Hypothalamus (tissue), 51 donors: ENCODE measurements at places on chromosomes 13 and 19.

- DNase-seq, result no peak
Measured at GRCh38 chr13:27592865-27593264, 27.5 kb downstream of the LNX2 start.

DNA sequence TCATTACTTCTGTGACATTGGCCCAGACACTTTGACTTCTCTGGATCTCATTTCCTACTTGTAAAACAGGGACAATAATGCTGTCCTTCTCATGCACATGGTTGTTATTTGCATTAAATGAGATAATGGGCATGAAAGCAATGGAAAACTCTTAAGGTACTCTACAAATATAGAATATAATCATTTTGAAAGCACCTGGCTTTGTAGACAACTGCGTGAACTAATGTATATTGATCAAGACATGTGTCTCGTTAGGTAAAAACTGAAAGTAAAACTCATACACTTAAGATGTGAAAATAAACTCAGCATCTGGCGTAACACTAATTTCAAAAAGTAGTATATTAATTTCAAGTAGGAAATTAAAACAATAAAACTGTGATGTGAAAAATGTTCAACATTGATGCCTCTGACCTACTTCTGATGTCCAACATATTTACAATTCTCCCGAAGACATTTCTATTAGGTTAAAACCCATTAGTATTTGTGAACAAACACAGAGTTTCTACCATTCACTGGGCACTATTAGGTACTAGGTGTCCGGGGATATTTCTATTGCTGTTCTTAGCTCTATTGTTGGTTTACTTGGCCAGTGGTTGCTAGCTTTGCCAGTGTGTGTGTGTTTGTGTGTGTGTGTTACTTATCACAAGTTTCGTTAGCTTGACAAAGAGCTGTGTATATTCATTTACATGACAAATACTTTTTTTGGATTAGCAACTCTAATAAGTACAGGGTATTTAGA, 220.5 kb downstream of the KCNRG start:
- no peak for DNase-seq

GRCh38 chr19:16372065-16372915, 47.7 kb downstream of the KLF2 start:
- no peak for DNase-seq

DNA sequence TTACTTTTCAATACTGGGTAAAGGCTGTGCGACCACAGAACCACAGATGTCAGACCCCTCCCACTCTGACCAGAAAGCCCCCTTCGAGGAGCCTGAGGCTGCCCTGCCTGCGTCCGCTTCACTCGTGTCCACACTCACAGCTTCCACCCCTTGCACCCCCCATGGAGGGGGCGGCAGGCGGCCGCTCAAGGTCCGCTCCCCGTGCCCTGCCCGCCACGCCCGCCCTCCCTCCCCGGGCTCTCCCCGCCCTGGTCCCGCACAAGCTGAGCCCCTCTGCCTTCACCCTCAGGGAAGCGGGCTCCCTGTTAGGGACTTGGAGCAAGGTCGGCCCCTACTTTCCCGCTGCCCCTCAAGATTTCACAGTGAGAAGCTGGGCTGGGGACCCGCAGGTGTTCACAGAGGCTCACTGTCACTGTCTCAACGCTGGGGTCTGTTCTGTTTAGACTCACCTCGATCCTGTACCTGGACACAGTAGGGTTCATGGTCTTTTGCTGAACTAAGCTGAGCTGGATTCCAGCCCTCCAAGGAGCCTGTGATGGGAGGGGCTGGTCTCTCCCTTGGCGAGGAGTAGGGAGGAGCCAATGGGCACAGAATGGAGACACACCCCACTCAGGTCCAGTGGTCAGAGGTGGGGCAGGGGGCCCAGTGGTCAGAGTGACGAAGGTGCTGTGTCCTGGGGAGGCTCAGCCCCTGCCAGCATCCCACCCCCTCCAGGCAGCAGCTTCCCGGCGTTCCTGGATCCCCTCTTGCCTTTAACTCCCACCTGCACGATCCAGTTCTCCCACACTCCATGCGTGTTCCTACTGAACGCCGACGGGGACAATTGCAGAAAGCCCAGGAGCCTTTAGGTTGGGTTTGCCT, 69.5 kb downstream of the SPACA7 start:
- DNase-seq, result no peak

GRCh38 chr13:38366954-38367645, 17.4 kb downstream of the UFM1 start:
- DNase-seq, result no peak

DNA sequence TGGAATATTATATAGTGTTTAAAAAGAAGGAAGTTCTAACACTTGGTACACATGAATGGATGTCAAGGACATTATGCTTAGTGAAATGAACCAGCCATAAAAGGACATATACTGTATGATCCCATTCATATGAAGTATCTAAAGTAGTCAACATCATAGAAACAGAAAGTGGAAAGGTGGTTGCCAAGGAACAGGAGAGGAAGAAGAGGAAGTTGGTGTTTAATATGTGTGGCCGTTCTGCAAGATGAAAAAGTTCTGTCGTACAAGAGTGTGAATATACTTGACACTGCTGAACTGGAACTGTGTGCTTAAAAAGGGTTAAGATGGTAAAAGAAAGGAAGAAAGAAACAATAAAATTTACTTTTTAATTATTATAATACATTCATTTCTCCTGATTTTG, 33.1 kb upstream of the C1QTNF9 start:
- no peak for DNase-seq

DNA sequence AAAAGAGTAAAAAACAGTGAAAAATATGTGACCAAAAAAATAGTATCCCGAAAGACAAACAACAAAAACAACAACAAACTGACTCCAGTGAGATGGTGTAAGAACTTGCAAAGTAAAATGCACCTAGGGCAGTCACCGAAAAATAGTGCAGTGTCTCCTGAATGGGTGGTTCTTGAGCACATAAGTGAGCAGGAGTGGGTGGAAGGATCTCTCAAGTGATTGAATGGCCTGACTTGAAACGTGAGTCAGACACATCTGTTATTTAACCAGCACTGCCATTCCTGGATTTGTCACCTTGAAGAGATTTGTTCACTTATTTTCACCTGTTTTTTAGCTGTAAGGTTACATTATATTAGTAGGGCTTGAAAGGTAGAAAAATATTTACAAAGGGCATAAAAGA, 3.5 kb downstream of the ZNF738 start:
- DNase-seq, result no peak

GRCh38 chr13:39656325-39656677, 839 bp downstream of the COG6 start:
- no peak for DNase-seq

DNA sequence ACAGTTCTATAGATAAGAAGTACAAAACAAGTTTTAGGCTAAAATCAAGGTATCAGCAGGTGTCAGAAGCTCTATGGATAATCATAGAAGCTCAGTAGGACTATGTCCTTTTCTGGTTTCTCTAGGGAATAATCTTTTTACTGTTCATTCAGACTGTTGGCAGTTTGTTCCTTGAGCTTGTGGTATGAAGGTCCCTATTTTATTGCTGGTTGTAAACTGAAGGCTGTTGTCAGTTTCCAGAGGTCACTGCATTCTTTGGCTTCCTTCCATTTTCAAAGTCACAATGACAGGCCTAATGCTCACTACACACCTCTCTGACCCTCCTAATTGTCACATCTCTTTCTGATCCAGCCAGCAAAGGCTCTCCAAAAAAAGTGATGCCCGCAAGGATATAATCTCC, 337.9 kb upstream of the EDNRB start:
- no peak for DNase-seq

DNA sequence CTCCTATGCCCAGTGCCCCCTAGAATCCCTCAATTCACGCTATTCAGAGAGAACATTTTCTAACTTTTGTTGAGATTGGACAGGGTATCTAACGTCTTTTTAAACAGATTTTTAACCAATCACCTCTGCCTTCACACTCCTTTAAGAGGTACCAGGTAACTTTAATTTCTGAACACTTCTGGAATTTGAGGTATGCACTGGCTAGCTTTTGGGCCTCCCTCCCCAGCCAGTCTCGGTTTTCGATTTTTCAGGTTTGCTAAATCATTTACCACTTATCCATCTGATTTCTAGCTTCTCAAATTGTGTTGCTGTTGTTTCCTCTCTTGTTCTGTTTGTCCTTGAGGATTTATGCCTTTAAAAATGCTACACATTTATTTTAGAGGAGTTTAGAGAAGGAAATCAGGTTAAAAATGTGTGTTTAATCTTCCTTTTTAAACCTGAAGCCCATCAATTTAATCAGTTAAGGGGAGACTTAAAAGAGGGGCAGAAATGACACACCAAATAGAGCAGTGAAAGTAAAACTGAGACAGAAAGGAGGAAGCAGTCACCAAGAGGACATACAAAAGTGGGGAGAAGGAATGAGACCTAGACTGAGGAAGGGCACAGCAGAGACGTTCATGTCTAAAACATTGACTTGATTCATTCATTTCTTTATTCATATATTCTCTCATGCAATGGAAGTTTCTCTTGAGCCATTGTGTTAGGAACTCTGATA, 139.6 kb upstream of the HTR2A start:
- DNase-seq, result no peak

DNA sequence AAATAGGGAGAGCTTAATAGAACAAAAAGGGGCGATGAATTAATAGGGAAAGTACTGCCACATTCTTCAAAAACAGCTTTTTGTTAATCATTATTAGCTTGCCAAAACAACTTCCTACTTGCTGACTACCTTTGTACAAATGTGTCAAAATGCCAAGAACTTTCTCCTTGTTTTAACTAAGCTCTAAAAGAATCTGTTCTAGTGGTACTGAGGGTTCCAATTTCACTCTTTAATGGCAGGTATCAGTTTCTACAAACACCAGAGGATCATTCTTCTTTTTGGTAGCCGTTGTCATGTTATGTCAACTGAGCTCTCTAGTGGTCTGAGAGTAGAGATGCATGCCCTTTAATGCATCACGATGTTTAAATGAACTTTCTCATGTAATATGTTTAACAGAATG, 29.4 kb upstream of the FBXL3 start:
- no peak for DNase-seq

GRCh38 chr19:48393559-48394330, at the start of gene GRIN2D:
TSS of gene GRIN2D (plus strand) at chr19:48393668. CDS start at chr19:48398393, 4,725 bp downstream.
- peak; percentile 28 for DNase-seq

DNA sequence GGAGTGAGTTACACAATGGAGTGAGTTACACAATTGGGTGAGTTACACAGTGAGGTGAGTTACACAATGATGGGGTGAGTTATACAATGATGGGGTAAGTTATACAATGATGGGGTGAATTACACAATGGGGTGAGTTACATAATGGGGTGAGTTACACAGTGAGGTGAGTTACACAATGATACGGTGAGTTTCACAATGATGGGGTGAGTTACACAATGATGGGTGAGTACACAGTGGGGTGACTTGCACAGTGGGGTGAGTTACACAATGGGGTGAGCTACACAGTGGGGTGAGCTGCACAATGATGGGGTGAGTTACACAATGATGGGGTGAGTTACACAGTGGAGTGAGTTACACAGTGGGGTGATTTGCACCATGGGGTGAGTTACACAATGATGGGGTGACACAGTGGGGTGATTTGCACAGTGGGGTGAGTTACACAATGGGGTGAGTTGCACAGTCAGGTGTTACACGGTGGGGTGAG, 52.5 kb upstream of the GAS6 start:
- no peak for DNase-seq

- no peak for DNase-seq
Measured at GRCh38 chr19:40693150-40693788, 2.8 kb upstream of the NUMBL start.

DNA sequence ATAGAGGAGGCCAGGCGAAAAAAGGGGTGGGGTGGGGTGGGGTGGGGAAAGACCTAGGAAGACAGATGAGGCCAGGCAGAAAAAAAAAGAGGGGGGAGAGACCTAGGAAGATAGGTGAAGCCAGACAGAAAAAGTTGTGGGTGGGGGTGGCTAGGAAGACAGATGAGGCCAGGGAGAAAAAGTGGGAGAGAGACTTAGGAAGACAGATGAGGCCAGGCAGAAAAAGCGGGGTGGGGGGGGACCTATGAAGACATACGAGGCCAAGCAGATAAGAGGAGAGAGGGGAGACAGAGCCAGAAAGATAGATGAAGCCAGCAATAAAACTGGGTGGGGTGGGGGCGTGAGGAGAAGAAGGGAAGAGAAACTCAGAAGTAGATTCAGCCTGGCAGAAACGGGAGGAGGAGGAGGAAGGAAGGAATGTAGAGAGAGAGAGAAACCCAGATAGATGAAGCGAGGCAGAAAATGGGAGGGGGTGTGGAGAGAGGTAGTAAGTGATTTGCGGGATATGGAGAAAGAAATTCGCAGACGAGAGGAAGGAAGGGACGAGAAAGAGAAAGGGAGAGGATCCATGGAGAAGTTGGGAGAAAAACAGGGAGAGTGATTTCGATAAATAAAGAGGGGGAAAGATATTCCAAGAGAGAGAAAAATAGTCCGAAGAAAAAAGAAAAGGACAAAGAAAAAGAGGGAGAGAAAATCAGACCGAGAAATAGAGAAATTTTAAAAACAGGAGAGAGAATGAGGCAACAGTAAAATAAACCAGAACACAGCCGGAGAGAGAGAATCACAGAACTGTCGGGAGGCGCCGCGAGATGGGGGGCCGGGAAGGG, 12.2 kb upstream of the CACNG6 start:
- DNase-seq, result no peak

DNA sequence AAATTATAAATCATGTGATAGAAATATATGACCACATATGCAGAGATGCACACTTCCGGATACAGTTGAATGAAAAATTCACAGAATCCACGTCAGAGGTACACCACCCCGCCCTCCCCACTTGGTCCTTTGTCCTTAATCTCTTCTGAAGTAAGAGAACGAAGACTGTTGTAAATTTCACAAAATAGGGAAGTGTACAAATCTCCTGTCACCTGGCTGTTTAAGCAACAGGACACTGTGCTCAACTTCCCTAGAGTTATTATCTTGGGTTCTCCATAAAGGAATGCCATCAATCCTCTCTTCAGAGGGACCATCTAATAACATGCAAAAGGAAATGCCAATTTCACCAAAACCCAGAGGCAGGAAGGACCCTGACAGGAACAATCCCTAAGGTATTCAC, 10.5 kb upstream of the CEACAM6 start:
- no peak for DNase-seq
